ENCODE measurements at places on chromosomes 3 and 15.

- peak; percentile 43 for DNase-seq
Observed at GRCh38 chr3:142027735-142028134, 121.6 kb downstream of the TFDP2 start.

GRCh38 chr3:138600100-138600745, 6.2 kb upstream of the CEP70 start:
- DNase-seq = no peak

GRCh38 chr15:90126596-90127435, 24.5 kb upstream of the IDH2 start:
- peak; percentile 50 for DNase-seq

DNA sequence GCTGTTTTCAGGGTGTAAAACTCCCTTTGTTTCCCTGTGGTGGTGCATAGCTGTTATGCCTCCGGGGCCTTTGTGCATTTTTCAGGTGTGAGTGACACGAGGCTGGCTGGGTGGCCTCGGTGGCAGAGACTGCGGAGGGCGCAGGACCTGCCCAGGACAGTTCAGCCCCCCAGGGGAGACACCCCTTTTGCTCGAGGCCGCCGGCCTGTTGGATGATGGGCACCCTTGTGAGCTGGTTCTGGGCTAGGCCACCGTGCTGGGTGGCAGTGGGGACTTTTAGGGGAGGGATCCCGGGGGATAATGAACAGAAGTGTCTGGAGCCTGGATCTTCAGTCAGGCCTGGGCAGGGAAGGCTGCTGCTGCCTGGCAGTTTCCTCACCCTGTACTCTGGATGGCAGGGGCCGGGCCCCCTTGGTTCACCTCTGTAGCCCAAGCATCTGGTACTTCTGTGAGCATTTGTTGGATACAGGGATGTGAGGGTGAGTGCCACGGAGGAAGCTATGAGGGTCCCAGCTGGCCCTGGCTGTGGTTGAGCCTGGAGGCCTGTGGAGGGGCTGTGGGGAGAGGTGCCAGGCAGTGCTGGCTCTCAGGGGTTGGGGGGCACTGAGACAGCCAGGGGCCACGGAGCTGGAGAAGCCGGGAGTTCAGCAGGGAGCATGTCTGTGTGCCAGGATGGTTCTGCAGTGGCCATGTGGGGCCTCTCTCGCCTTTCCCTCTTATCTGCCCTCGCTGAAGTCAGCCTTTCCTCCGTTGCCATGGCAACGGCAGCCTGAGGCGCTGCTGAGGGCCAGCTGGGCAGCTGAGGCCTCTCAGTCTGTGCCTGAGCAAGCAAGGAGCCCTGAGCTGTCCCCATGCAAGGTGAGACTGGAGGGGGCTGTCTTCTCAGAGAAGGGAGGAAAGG, 49.0 kb downstream of the KY start:
- no peak for DNase-seq

DNA sequence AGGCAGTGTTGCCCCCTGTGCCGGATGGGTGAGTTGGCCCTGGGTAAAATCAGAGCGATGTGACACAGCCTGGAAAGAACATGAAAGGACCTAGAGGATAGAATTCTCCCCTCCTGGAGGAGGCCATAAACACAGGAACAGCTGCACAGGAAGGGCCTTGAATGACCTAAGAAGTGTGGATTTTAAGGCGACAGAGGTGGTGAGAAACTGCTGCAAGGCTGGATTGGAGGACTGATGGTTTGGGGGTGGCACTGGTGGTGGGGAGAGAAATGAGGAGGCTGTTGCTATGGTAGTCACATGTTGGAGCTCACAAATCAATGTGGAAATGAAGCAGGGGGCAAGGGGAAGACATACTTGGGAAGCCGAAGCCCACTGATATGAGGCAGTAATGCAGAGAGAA, 13.8 kb downstream of the XIRP1 start:
- DNase-seq = no peak

DNA sequence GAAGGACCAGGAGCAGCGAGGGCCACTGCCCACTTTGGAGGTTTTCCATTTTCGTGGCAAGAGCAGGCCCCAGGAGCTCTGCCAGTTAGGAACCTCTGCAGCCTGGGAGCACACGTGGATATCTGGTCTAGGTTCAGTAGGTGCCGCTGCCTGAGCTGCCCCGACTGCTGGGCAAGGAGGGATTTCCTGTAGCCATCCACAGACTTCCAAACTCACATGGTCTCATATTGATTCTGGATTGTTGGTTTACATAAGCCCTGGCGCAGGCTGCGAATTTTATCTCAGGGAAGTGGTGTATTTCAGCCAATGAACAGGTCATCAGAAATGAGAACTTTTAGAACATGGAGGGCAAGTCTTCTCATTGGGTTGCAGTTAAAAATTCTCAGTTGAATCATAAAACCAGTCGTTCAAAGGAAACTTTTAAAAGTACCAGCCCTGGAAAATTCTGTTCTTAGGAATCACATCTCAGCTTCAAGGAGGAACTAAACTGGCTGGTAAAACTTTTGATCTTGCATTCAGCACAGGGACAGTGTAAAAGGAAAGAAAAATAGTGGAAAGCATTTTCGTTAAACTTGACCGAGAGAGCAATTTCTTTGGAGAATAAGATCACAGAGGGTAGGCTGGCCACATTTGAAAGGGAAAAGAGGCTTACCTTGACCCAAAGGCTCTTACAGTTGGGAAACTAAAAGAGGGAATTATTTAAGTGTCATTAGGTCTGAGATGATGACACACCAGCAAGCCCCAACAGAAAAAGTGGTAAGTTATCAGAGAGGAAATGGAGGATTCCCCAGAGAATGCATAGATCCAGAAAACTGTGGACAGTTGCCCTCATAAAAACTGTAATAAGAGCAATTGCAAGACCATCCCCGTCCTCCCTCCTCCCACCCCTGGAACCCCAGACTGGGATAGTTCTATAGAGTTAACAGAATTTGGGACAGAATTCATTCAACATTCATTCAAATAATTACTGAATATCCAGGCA, 6.4 kb upstream of the RTP3 start:
- DNase-seq = no peak

- peak; percentile 73 for DNase-seq
Observed at GRCh38 chr3:98732286-98733052, 30.7 kb upstream of the ST3GAL6 start.

- no peak for DNase-seq
Observed at GRCh38 chr3:108123326-108123725, 32.5 kb upstream of the CD47 start.

DNA sequence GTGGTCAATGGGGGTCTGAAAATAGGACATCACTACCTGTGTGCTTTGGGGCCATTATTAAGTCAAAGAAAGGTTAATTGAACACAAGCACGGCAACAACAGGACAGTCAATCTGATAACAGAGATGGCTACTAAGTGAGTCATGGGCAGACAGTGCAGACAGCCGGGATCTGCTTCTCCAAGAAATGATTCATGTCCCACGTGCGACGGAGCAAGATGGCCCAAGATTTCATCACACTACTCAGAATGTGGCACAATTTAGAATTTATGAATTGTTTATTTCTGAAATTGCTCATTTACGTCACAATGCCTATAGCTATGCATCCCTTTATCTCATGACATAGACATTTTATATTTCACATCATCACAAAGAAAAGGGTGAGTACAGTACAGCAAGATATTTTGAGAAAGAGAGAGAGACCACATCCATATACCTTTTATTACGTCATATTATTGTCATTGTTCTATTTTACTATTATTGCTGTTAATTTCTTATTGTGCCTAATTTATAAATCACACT, 770.6 kb upstream of the NR2F2 start:
- no peak for DNase-seq

- DNase-seq = no peak
Observed at GRCh38 chr3:18655827-18656226, 230.7 kb upstream of the SATB1 start.

GRCh38 chr3:173553635-173554280, 156.2 kb downstream of the NLGN1 start:
- peak; percentile 25 for DNase-seq

- no peak for DNase-seq
Observed at GRCh38 chr3:157618075-157618760, 115.0 kb upstream of the VEPH1 start.

- DNase-seq = peak; percentile 32
Observed at GRCh38 chr3:85567071-85567676, 608.4 kb downstream of the CADM2 start.

GRCh38 chr15:62066663-62067447, at the start of gene C2CD4A:
Gene C2CD4A (plus strand): TSS chr15:62066977. CDS start chr15:62067614, 637 bp downstream.
- DNase-seq = peak; percentile 88

DNA sequence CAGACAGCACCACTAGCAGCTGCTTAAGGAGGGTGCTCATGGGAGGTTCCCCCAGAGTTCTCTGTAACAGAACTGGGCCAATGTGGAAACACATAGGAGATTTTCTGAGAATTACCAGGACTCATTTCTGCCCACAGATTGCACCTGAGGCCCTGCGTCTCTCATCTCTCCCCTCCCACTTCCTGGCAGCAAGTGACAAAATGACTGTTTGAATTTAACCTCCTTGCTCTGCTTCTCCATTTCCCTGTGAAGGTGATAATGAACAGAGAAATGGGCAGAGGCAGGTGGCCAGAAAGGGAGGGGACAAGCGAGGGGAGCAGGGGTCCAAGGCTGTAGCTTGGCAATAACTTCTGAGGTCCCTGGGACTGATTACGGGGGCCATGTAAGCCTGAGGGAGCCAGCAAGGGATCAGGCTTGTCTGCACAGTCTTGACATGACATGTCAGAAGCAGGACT, 8.0 kb downstream of the EPHB1 start:
- no peak for DNase-seq

- no peak for DNase-seq
Observed at GRCh38 chr3:79018671-79019136, 749.1 kb downstream of the ROBO1 start.

DNA sequence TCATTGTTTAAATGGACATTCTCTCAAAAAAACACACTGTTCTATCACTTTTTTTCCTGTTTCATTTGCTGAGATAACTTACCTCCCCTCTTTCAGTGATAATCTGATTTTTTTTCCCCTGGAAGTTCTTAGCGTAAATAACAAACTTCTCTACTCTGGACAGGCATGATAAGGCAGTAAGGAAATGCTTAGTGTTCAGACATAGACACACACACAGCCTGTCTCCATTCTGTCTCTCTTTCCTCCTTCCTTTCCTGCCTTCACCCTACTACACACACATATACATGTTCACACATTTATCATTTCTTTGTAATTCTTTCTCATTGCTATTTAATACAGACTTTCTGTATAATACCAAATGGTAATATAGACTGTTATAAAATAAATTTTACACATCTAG, 470.8 kb upstream of the ROBO1 start:
- no peak for DNase-seq

GRCh38 chr3:162262129-162262528, 765.5 kb downstream of the OTOL1 start:
- no peak for DNase-seq

- DNase-seq = no peak
Observed at GRCh38 chr15:53527996-53528395, 231.5 kb downstream of the WDR72 start.

All from SHP77 (cell line).